ENCODE measurements at places on chromosomes 6 and 20.
A peak's percentile ranks its signal among the peaks of the same experiment; 100 is the strongest.

GRCh38 chr6:37088897-37089296 is 81.1 kb upstream of the PIM1 start:
- DNase-seq, result no peak

GRCh38 chr6:100670056-100670455 is 205.3 kb upstream of the SIM1 start:
- no peak for DNase-seq

DNA sequence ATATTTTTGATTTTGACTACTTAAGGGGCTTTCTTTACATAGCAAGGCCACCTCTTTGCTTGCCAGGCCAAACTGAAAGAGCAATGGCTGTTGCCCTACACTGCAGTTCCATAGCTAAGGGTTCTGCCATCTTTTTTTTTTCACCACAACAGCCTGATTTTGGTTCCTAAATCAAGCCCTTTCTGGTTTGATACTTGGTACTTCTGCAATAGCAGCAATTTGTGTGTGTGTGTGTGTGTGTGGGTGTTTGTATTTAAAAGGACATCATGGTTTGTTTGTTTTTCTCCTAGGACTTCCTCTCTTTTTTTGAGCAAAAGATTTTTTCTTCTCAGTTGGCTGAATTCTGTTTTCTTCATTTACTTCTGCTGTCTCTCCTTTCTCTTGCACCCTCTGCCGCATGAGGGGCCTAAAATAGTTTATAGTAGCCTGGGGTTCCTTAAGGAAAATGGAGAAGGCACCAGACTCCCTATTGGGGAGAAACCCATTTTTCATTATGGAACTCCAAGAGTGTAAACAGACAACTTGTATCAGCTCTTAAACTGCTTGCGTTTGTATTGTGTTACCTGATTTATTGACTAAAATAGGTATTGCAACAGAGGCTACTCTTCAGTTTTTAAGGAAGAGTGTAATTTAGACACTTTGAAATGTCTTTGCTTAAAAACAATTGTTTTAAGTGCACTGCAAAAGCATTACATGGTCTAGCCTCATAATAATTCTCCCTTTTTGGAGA is 12.2 kb upstream of the GCLC start:
- DNase-seq, result no peak

DNA sequence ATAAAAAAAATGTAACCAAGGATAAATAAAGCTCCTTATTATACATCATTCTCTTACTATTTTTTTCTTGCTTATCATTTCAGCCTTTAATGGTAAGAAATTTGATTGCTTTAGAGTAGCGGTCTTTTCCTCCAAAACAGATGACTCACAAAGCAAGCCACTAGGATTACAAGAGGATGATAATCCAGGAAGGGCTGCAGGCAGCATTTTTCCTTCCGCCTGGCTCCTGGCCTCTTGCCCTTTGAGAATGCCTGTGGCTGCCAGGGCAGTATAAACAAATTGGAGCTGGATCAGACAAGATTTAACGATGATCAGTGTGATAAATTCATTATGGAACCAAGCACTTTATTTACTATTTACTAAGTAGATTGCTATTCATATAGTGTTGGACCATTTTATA is 9.7 kb upstream of the FBXL4 start:
- DNase-seq, result peak; percentile 45

GRCh38 chr6:41723530-41724227 is 11.7 kb downstream of the TFEB start:
- no peak for DNase-seq

DNA sequence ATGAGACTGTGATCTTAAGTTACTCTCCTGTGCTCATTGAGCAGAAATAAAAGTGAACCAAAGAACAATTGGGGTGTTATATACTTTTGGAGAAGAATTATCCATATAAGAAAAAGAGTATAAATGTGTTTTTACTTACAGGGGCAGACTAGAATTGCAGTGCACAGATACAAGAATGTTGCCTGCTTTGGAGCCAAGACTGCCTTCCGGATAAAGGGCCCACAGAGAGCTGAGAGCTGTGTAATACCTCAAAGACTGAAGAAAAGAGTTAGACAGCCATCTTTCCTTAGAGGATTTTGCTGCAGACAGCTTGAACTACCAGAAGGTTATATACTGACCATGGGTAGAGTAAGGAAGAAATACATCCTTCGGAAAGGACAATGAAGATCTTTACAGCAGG is 1235.5 kb upstream of the CITED2 start:
- no peak for DNase-seq

DNA sequence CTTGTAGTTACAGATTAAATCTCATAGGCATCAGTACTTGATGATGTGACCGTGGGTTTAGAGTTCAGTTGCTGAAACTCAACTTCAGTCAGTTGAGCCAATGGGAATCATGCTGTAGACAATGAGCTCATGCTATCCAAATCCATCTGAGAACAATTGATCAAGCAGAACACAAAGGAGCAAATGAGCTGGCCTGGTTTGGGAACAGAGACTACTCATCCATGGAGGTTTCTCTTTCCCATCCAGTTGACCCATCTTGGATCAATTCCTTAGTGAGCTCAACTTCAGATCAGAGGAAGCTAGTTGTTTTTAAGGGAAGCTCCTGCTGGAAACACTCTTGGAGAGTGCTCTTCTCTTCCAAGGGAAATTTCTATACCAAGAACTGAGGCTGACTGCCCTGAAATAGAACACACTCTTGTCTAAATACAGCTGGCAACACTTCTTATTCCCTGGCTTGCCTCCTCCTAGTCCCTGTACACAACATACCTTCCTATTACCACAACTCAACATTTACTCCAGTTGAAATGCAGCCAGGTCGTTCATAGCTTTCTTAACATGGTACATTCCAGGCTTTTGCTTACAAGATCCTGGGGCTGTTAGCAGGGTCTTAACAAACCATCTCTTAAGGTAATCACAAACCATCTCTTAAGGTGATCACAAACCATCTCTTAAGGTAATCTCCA is 203.9 kb upstream of the PRDM1 start:
- DNase-seq, result no peak

All from NCI-H2029 treated with DMSO at 0.1 percent for 48 hours (cell line).